ENCODE measurements at places on chromosomes 2 and 18.

DNA sequence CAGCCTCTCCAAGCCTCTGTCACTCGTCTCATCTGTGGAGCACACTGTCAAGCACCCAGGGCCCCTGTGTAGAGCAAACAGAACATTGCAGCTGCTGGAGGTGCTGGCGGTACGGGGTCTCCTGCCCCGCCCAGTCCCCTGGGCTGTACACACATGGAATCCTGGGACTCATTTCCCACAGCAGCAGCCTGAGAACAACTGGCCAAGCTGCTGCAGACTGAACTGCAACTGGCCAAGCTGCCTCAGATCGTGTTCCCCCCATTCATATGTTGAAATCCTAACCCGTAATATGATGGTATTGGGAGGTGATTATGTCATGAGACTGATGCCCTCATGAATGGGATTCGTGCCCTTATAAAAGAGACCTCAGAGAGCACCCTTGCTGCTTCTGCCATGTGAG, 130.5 kb downstream of the NCK2 start:
- no peak for DNase-seq

DNA sequence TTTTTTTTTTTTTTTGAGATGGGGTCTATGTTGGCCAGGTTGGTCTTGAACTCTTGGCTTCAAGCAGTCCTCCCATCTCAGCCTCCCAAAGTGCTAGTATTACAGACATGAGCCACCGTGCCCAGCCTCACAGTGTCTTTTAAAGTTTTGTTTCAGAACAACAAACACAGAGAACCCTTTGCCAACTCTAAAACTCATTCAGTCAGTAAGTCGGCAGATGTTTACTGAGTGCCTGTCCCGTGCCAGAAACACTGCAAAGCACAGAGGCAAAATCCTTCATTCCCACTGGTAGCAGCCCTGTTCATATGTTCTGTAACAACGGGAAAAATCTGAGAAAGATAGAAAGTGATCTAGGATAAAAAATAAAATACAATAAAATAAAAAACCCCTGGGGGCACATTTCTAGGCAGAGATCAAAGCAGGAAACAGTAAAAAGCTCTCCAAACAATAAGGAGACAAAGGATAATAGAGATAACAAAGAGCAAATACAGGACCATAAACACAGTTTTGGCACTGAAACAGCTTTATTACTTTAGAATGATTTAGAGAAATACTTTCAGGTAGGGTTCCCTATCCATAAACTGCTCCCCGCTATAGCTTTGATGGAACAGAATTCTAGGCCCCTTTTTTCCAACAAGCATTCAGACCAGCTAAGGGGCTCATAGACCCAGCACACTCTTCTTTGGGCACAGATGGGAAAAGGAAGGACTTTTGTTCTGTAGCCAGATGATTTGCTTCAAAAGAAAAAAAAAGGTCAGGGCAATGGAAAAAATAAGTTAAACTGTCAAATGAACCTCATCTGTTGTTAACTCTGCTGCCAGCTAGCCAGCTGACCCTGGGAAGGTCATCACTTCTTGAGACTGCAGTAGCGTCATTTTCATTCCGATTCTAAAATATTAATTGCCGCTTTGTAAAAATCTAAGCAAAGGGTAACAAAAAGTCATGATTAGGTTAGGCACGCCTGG, 212.3 kb downstream of the CDH20 start:
- DNase-seq, result no peak

DNA sequence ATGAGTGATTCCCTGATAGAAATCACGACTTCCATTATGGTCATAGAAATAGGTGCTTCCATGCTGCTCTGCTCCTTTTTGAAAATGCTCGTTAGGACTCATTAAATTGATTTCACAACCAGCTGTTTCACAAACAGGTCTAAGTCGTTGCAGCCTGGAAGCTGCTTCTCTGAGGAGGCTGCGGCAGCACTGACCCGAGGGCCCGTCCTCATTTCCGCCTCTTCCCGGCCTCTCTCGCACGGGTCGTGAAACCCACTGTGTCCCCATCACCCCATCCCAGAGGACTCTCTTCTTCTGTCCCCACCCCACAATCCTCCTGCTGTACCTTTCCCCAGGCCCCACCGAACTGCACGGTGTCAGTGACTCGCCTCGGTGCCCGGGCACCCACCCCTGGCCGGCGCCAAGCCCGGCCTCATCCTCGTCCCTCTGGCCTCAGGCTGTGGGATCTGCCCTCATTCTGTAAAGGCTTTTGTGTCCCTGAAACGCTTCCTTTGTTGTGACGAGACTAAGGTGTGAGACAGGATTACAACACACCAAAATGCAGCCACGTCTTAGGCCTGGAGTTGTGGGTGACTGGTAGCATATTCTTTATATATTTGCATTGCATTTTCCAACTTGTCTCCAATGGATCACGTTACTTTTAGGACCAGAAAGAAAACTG, 112.7 kb upstream of the CTDP1 start:
- no peak for DNase-seq

DNA sequence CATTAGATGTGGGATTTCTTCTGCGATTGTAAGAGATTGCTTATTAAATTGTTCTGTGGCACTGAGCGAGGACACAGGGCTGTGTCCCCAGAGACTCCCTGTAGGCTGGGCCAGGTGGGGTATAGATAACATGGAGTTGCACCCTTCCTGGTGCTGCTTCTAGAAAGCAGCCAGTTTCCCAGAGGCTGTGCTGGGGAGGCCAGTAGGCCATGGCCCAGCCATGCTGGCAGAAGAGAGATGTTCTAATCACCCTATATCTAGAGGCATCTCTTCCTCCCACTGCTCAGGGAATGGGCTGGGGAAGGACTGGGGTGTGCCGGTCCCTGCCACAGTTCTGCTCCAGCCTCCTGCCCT, 66.9 kb downstream of the HS1BP3 start:
- no peak for DNase-seq

- DNase-seq, result no peak
Measured at GRCh38 chr2:3981446-3981987, 278.1 kb downstream of the DCDC2C start.

- peak; percentile 4 for DNase-seq
Measured at GRCh38 chr2:64945973-64946768, 43.0 kb upstream of the SLC1A4 start.
